ENCODE measurements at places on chromosomes 6 and 20. TPM values are rescaled to one million over a fixed set of nuclear protein-coding genes. Genes with fewer than 3 reads are reported as not detected.

VWA7 gene
- polyA plus RNA-seq = 11.9 TPM

SHLD1 gene
- polyA plus RNA-seq = 6.6 TPM

GRCh38 chr20:57434390-57434700 is 43.1 kb downstream of the RBM38 start:
- no peaks in the 10 kb centered on the region for H3K27me3 ChIP-seq
- H3K4me3 ChIP-seq = no peak overlapping the region
- H3K36me3 ChIP-seq = no peaks in the 10 kb centered on the region
- H3K4me1 ChIP-seq = peaks cover 4% of the 10 kb centered on the region

OR2B6 gene
- not detected for polyA plus RNA-seq

- no peak overlapping the region for H3K27ac ChIP-seq
- DNase-seq = no peak
- H3K27me3 ChIP-seq = no peaks in the 10 kb centered on the region
- no peaks in the 10 kb centered on the region for H3K4me1 ChIP-seq
These were observed 27.2 kb upstream of the SCUBE3 start for GRCh38 chr6:35186571-35186970.

DNA sequence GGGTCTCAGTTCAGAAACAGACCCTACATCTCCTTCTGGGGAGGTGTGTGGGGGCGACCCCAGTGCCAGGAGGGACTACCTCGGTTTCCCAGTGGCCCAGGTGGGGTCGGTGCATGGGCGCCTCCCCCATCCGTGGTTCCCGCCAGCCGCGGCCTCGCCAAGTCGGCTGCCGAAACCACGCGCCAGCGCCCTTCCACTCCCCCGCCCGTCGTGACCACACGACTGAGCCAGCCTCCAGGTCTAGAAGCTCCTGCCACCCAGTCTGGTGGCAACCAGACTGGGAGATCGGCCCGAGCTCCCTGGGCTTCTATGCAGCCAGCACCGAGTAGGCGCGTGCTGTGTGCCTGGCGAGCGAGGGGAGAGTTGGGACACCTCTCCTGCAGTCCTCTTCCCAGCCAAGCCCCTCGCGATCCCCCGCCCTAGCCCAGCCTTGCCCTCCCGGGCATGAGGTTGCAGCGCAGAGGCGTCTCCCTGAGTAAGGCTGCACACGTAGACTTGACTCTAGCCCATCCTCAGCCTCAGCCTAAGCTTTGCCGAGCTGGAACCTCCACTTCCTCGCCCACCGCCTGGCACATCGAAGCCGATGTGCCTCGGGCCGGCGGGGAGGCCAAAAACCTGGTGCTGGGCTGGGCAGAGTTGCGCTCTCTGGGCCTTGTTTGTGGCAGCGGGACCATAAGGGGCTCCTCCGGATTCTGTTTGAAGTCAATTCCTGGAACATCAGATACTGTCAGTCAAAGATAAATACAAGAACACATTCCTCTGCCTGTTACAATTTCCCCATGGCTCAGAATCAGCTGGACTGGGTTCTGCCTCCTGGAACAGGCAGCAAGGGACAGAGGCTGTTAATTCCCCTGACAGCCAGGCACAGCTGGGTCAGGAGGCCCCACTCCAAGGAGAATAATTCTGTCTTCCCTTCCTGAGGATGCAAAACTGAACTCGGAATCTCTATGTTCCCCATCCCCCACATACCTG is 1.5 kb upstream of the CPNE5 start:
- no peaks in the 10 kb centered on the region for H3K36me3 ChIP-seq
- no peaks in the 10 kb centered on the region for H3K27me3 ChIP-seq
- no peak overlapping the region for H3K27ac ChIP-seq
- peak; percentile 64 for DNase-seq

CCN6 gene
- polyA plus RNA-seq = not detected

GRCh38 chr6:43377710-43378229 is 8.3 kb upstream of the ZNF318 start:
- H3K27ac ChIP-seq = no peak overlapping the region
- H3K36me3 ChIP-seq = no peaks in the 10 kb centered on the region
- no peak overlapping the region for H3K4me3 ChIP-seq
- no peaks in the 10 kb centered on the region for H3K27me3 ChIP-seq

DNA sequence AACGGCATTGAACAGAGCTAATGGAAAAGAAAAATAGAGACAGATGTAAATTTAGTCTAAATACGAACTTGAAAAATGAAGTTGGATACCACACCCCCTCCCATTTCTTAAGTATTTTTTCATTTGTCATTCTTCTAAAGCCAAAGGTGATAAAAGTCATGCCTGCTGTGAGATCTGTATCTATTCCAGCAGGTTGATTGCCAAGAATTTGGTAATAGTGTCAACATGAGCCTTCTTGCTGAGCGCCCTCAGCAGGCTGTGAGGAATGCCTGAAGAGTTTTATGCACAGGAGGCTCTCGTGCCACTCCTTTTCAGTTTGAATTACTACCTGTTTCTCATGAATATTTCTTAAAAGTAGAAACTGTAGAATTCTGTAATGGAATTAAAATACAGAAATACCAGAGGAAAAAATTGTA is 165.4 kb downstream of the QKI start:
- no peak for DNase-seq
- H3K27me3 ChIP-seq = no peaks in the 10 kb centered on the region
- H3K27ac ChIP-seq = no peak overlapping the region
- no peaks in the 10 kb centered on the region for H3K36me3 ChIP-seq

GRCh38 chr20:56588996-56589395 is 40.1 kb upstream of the TFAP2C start:
- no peak overlapping the region for H3K4me3 ChIP-seq
- H3K27me3 ChIP-seq = no peaks in the 10 kb centered on the region
- no peaks in the 10 kb centered on the region for H3K4me1 ChIP-seq
- DNase-seq = no peak
- H3K36me3 ChIP-seq = no peaks in the 10 kb centered on the region

DNA sequence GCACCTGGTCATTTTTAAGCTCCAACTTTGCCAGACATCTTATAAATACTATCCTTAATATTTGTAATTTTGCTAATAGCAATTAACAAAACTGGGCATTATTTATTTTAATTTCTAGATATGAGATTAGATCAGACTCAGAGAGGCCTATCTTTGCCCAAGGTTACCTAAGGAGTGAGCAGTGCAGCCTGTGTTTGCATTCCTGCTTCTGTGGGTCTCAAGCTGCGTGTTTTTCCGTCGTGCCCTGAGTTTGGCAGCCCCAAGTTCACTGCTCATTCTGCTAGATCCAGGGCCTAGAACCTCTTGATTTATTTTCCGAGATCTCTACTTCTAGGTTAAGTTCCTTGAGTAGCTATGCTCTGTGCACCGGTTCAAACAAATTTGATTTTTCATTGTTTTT is 11.0 kb upstream of the ADGRG6 start:
- no peaks in the 10 kb centered on the region for H3K27me3 ChIP-seq
- H3K36me3 ChIP-seq = no peaks in the 10 kb centered on the region
- DNase-seq = no peak
- H3K4me1 ChIP-seq = no peaks in the 10 kb centered on the region

GRCh38 chr6:156585859-156586258 is 191.3 kb upstream of the ARID1B start:
- no peaks in the 10 kb centered on the region for H3K4me1 ChIP-seq
- no peaks in the 10 kb centered on the region for H3K27me3 ChIP-seq
- no peaks in the 10 kb centered on the region for H3K36me3 ChIP-seq
- no peak for DNase-seq
- H3K27ac ChIP-seq = no peak overlapping the region
- no peak overlapping the region for H3K4me3 ChIP-seq

PNLDC1 gene
- polyA plus RNA-seq = 1.7 TPM

- peaks cover 18% of the 10 kb centered on the region for H3K4me1 ChIP-seq
- DNase-seq = peak; percentile 54
- no peaks in the 10 kb centered on the region for H3K27me3 ChIP-seq
- H3K36me3 ChIP-seq = no peaks in the 10 kb centered on the region
- H3K27ac ChIP-seq = peak overlapping the region; percentile 84
These were observed 149.7 kb downstream of the KIF16B start for GRCh38 chr20:16423311-16424212.

GRCh38 chr20:63009988-63010769 is 3.4 kb upstream of the BHLHE23 start:
- H3K27me3 ChIP-seq = no peaks in the 10 kb centered on the region
- H3K4me3 ChIP-seq = no peak overlapping the region
- DNase-seq = no peak
- no peaks in the 10 kb centered on the region for H3K4me1 ChIP-seq
- H3K27ac ChIP-seq = no peak overlapping the region

- H3K27ac ChIP-seq = no peak overlapping the region
- no peak overlapping the region for H3K4me3 ChIP-seq
- DNase-seq = no peak
- no peaks in the 10 kb centered on the region for H3K36me3 ChIP-seq
- H3K4me1 ChIP-seq = peaks cover 5% of the 10 kb centered on the region
These were observed 120.4 kb downstream of the SESN1 start for GRCh38 chr6:108974201-108974600.

- DNase-seq = no peak
- no peak overlapping the region for H3K4me3 ChIP-seq
- no peak overlapping the region for H3K27ac ChIP-seq
- no peaks in the 10 kb centered on the region for H3K4me1 ChIP-seq
These were observed 9.2 kb upstream of the PRSS16 start for GRCh38 chr6:27238010-27238983.

DNA sequence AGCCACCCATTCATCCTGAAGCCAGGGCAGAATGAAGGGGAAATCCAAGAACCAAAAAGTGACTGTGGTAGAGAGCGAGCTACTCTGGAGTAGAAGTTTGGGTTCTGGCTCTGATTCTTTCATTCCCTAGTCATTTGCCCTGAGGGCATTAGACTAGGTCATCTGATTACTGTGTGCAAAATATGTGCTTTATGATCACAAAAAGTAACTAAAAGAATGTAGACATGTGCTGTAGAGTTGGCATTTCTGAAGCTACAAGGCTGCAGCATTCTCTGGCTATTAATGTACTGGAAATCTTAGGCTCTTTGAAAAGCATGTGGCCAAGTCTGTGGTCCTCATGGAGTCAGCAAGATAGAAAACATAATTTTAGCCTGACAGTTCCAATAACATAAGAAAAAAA is 94.2 kb downstream of the TBC1D7 start:
- no peaks in the 10 kb centered on the region for H3K36me3 ChIP-seq
- no peaks in the 10 kb centered on the region for H3K4me1 ChIP-seq
- H3K4me3 ChIP-seq = no peak overlapping the region
- DNase-seq = no peak

CD24 gene
- 333 TPM for polyA plus RNA-seq

OLIG3 gene
- polyA plus RNA-seq = not detected

PRSS16 gene
- polyA plus RNA-seq = 17.6 TPM

DNA sequence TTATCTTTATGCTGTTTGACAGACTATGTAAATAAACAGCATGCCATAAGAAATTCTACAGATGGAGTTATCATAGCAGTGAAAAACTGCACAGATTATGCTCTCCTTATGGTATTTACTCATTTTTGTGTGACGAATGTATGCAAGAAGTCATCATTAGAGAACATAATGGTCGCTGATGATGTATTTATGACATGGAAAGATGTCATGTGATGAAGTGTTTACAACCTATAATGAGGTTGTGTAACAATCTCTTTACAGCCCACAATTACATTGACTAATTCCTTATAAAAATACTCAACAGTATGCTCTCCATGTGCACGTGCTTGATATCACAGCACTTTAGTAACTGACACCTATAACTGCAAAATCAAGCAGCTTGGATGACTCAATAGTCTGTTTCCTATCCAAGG is 192.4 kb downstream of the BMP2 start:
- no peaks in the 10 kb centered on the region for H3K4me1 ChIP-seq
- no peaks in the 10 kb centered on the region for H3K36me3 ChIP-seq
- no peak overlapping the region for H3K4me3 ChIP-seq
- H3K27ac ChIP-seq = no peak overlapping the region
- H3K27me3 ChIP-seq = no peaks in the 10 kb centered on the region
- no peak for DNase-seq

C20orf141 gene
- 0.19 TPM for polyA plus RNA-seq

DNA sequence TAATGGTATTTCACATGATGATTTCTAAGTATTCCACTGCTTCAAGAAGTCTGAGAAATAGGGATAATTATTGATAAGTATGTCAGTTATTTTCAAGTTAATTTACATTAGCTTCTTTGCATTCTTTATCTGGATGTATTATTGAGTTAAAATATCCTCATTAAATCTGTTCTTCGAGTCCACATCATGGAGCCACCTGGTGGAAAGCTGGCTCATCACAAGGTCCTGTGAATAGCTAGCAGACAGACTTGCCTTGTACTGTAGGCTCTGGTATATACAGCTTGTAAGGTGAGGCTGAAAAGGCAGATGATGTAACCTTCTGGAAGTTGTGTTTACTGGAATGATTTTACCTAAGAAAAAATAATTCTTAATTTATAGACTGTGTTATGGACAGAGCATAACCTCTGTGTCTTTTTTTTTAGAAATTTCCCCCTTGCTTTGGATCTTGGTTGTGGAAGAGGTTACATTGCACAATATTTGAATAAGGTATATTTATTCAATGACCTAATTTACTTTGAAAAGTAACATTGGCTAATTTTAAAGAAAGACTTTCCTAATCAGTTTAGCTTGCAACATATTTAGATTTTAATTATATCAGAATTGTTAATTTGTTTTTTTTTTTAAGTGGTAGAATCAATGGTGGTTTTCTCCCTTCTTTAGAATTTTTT is 3.5 kb downstream of the NDUFAF5 start:
- no peaks in the 10 kb centered on the region for H3K4me1 ChIP-seq
- H3K27me3 ChIP-seq = no peaks in the 10 kb centered on the region
- no peak overlapping the region for H3K4me3 ChIP-seq
- DNase-seq = no peak

COL11A2 gene
- 2.9 TPM for polyA plus RNA-seq

GRCh38 chr6:2821554-2821953 is 20.1 kb downstream of the SERPINB1 start:
- H3K4me1 ChIP-seq = peaks cover 16% of the 10 kb centered on the region
- no peak overlapping the region for H3K27ac ChIP-seq
- no peaks in the 10 kb centered on the region for H3K27me3 ChIP-seq
- no peak for DNase-seq
- no peaks in the 10 kb centered on the region for H3K36me3 ChIP-seq

DNA sequence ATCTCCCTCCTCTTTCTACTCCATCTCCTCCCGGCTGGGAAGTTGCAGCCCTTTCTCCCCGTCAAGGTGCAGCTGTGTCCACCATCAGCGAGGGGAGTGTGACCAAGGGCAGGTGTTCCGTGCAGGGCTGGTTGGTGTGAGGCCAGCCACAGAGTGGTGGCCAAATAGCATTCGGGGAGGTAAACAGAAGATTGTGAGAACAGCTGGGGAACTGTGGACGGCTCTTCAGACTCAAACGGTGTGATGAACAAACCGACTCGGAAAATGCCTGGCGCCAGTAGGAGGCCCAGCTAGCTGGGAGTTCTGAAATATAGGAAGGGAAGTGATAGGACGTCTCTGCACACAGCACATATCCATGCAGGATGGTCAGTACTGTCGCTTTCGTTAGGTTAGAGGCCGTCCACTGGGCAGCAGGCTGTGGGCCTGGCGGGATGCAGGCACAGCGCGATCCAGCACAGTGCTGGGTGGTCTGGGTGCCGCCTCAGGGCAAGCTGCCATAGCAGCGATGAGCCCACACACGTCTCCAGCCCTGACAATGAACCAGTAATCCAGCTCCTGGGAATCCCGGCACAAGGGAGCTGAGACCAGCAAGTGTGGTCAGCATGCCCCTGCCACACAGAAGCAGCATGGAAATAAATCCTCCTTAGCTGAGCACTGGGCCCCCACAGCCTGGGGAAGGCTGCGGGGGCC is 258.1 kb downstream of the TAF4 start:
- peak; percentile 70 for DNase-seq
- H3K36me3 ChIP-seq = no peaks in the 10 kb centered on the region
- no peak overlapping the region for H3K4me3 ChIP-seq
- no peaks in the 10 kb centered on the region for H3K27me3 ChIP-seq

NOX3 gene
- polyA plus RNA-seq = not detected

TRIM10 gene
- polyA plus RNA-seq = 0.02 TPM

GRCh38 chr6:160347259-160348222 is 637 bp upstream of the SLC22A3 start:
- no peaks in the 10 kb centered on the region for H3K27me3 ChIP-seq
- H3K4me1 ChIP-seq = peaks cover 9% of the 10 kb centered on the region
- H3K36me3 ChIP-seq = no peaks in the 10 kb centered on the region
- no peak for DNase-seq
- peak overlapping the region; percentile 18 for H3K4me3 ChIP-seq
- no peak overlapping the region for H3K27ac ChIP-seq

MOXD1 gene
- 0.30 TPM for polyA plus RNA-seq

C6orf132 gene
- polyA plus RNA-seq = 16.7 TPM
